ENCODE measurements at places on chromosomes 2 and 18.

DNA sequence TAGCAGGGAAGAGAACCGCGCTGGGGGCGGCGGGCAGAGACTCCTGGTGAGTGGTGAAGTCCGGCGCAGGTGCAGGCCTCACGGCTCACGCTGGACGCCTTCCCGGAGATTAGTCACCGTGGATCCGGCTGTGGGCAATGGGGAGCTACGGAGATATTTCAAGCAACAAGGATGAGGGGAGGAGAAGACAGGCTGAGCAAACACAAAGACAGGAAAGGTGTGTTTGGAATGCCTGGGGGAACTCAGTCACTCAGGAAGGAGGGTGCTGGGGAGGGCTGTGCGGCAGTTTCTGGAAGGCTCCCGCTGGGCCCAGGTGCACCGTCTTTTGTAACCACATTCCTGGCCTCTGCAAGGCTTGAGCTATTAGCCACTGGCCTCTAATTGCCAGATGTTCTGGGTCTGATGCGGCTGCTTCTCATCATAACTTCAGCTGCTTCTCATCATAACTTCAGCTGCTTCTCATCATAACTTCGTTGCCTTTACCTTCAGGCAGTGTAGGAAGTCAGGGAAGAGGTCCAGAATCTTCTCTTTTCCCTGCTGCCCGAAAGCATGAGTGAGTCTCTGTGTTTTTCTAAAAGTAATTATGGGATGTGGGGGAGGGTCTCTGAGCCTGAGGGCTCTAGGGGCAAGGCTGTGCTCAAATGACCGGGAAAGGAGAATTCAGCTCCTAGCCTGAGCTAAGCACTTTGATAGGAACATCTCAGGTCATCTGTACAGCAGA is 118.9 kb downstream of the PXDN start:
- DNase-seq = peak; percentile 80

- peak; percentile 72 for DNase-seq
Observed at GRCh38 chr18:293536-293935, 25.7 kb upstream of the THOC1 start.

- no peak for DNase-seq
Observed at GRCh38 chr18:27996801-27997272, 180.1 kb downstream of the CDH2 start.

GRCh38 chr18:51503351-51503750 is 305.9 kb upstream of the MEX3C start:
- DNase-seq = no peak

DNA sequence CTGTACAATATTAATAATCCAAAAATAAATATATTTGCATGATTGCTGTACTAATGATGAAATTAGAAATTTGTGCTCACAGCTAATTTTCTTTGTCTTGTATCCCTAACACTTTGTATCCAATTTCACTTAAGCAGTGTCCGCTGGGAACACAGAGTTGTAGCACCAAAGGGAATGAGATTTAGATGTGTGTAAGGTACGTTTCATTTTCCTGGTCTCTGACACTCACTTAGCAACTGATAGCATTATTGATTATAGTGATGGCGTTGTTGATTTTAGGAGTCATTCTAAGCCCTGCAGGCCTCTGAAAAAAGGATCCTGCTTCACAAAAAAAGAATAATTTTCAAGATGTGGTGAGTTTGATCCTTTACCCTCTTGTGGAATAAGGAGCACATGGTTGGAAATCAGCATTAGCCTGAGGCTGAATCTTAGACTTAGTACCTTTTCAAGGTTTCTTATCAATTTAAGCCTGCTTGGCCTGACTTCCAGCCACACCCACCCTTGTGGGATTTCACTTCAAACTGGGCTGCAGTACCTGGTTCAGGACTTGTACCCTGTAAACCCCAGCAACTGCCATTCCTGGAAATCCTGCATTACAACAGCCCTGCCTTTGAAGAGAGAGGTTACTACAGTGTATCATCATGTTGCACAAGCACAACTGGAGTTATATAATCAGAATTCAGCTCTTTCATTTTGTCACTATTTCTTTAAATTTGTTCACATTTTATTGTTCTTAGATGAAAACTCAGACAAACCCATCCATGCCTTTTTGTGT is 116.2 kb downstream of the RND3 start:
- DNase-seq = no peak

DNA sequence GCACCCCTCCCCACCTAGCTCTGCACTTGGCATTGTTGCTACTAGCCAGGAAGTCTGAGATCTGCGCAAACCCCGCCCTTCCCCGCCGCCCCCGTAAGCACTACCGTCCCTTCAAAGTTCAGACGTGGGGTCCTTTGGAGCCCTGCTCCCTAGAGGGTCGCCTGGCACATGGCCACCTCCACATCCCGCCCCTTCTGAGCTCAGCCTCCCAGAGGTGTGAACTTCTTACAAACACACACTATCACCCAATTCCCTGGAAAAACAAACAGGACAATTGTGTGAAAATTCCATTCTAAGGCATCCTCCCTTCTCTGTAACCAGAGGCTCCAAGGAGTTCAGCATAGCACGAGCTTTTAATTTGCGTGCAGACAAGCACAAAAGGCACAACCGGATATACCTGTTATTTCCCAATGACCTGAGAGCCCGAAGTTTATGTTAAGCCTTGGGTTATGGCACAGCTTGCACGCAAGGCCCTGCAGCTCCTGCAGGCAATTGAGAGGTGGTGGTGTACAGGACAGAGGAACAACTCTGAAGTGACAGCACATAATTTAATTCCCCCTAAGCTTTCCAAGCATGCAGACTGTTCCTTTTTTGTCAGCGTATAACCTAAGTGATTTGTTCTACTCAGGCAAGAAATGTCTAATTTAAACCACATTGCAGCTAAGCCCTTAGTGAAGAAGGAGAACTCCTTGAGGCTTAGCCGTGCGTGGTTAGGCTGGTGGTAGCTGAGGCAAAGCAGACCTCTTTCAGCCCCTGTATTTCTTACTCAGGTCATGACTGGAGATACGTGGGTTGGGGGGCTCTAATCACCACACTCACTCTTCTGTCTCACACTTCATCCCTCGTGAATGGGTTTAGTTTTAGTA is 20.3 kb upstream of the CYP1B1 start:
- no peak for DNase-seq

DNA sequence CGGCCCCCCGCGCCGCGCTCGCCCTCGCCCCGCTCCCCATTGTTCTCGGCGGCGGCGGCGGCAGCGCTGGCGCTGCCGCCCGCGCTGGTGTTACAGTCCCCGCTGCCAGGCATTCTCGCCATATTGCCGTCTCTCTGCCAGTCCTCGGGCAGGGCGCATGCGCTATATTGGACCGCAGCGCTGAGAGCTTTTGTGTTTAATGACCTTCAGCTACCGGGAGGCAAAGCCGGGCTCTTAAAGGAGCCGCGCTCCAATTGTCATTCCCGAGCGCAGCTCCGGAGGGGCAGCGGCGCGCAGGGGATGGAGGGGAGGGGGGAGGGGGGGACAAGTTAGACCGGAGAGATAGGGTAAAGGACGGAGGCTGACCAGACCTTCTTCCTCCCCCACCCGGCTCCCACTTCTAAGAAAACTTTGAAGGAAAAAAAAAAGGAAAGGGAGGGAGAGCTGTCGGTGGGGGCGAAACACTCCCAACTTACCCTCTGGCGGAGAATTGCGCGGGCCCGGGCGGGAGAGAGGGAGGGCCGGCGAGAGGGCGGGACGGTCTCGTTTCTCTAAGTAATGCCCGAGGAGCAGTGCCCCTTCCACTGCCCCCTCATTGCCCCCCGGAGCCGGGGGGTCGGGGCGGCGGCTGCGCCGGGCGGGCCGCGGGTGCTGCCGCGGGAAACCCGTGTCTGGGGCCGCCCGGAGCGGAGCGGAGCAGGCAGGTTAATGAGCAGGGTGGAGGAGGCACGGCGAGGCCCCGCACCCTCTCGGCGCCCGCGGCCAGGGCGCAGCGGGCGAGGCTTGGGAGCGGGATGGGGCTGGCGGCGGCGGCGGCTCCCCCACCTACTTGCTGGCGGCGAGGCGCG is at the start of gene KCTD1:
Gene KCTD1 (minus strand): TSS at position 139 of the 848 bp plus-strand sequence. CDS start 17 bp downstream, at position 122.
- peak; percentile 91 for DNase-seq

DNA sequence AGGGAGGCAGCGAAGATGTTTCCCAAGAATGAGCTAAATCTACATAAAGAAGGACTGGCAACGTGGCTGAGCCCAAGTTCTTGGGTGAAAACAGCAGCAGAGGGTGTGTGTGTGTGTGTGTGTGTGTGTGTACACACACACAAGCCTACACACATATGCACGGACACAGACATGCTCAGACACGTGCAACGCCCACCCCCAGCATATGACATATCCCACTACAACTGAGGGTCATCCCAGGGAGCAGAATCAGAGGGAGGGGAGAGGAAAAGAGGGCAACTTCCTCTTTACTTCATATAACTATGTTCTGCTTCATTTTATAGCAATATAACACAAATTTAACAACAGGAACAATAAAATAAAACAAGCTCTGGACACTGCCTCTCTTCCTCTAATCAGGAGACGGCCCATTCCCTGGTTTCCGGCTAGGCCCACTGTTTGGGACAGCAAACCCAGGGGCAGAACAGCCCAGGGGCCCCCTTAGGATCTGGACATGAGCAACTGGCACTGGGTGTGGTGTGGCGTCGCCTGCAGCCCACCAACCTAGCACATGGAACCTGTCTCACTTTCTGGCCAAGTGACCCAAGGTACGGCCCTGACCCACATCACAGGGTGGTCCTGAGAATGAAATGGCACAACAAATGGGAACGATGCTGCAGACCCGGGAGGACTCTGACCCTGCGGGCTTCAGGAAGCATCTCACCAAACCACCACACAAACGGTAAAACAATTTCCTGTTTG is 25.0 kb downstream of the FAM178B start:
- no peak for DNase-seq

GRCh38 chr18:79438089-79438897 is 42.6 kb downstream of the NFATC1 start:
- peak; percentile 62 for DNase-seq

GRCh38 chr2:37005118-37005868 is 39.0 kb upstream of the STRN start:
- peak; percentile 14 for DNase-seq

GRCh38 chr18:76548541-76548940 is 53.5 kb upstream of the ZNF516 start:
- DNase-seq = no peak

GRCh38 chr18:46891742-46892214 is 25.5 kb downstream of the PIAS2 start:
- no peak for DNase-seq

DNA sequence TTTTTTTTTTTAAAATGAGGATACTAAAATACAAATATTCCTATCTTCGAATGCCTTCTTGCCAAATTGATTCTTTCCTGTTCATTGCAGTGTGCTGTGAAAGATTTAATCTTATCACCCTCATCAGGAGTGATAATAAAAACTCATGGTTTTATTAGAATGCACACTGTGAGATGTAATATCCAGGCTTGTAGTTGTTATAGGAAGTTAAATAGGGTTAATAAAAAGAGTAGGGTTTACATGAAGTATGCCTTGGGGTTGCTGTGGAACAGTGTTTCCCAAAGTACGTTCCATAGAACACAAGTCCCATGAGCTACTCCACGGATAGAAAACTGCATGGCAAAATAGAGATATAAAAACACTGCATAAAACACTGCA is 191.9 kb downstream of the SPP2 start:
- no peak for DNase-seq

- DNase-seq = no peak
Observed at GRCh38 chr2:210228586-210228985, 3.3 kb upstream of the ACADL start.

GRCh38 chr2:185833864-185834263 is 95.3 kb downstream of the FSIP2 start:
- DNase-seq = no peak

DNA sequence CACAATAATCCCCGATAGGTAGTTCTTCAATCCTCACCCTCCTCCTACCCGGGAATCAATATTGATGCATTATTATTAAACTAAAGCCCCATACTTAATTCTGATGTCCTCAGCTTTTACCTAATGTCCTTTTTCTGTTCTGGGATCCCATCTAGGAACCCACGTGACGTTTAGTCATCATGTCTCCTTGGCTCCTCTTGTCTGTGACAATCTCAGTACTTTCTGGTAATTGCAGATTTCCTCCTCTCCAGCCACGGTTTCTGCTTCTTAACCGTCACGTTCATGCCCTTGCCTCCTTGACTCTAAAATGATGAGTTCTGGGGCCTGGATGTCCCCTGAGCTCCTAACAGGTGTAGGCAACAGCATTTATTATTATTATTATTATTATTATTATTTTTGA is 2.9 kb upstream of the DGKD start:
- DNase-seq = no peak

DNA sequence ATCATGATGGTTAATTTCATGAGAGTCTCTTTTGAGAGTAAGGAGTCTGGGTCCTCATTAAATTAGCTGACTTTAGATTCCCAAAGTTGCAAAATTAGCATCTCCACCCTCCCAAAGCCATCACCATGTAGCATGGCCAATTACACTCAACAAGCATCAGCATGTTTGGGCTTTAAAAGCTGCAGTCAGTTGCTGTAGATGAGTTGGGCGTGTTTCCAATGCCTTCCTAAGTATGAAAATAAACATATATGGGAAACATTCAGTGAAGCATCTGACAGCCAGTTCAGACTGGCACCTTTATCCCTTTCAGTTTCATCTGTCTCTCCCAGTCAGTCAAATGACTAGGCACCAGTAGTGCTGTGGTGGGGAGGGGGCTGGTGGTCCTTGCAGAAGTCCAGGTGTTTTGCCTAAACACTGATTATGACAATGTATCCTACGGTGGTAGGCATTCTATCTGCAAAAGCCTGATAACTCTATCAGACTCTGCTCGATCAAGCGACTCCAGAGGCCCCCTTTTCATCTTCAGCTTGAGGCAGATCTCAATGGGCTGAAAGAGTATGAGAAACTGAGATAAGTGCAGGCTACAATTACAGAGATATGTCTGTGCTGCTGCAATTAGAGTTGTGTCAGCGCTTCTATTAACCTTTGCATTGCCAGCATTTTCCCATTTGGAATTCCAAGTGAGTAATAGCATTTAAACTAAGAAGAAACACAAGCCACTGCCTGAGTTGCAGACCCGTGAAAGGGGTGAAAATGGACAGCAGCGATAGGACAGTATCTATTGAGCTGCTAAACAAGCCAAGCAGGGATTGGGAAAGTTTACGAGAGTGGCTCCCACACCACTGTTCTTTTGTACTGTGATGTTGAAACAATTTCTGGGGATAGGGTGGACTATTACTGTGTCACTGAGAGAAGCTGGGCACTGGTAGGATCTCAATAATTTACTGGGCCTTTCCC is 67.3 kb upstream of the SPOPL start:
- DNase-seq = no peak

GRCh38 chr2:238562446-238562845 is 135.7 kb downstream of the ASB1 start:
- no peak for DNase-seq

- no peak for DNase-seq
Observed at GRCh38 chr2:22359071-22359672, 1025.8 kb upstream of the KLHL29 start.

- DNase-seq = no peak
Observed at GRCh38 chr2:40935349-40935748, 483.5 kb upstream of the SLC8A1 start.

GRCh38 chr2:199470672-199471442 is 13.1 kb upstream of the SATB2 start:
- DNase-seq = no peak

DNA sequence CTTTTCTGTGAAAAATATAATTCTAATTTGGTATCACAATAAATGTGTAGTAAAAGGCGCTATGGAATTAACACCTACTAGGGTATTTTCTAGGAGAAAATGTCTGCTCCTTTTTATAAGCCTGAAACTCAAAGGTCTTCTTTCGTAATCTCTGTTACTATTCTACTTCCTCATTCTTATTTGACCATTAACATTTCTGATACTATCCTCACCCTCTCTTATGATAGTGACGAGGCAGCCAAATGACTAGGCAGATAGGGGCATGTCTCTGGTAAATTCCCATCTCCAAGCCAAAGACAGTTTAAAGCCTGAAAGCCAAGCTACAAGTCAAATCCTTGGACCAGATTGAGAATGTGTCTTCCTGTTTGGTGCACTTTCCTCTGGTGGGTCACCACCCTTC is 251.7 kb downstream of the LRRTM4 start:
- no peak for DNase-seq

Data from muscle of leg (tissue), 16 donors.